Mesendoderm (in vitro differentiated cells): ENCODE measurements at places on chromosomes 1 and 21.

DNA sequence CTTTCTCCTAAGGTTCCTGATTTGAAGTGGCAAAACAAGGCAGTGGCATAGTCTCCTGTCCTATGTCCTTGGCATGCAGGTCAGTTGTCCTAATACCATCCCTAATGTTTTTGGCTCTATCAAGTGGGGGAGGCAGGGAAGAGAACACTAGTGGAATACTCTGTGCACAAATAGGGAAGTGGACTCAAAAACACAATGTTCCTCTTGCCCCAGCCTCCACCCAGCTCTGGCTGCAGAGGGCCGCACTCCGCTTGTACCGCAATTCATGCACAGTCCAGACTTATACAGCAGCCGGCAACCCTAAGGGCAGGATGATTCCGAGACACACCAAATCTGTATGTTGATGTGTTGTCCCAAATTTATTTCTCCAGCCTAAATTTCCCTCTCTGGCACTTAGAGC, 14.5 kb downstream of the PLEKHO1 start:
- peaks cover 22% of the 10 kb centered on the region for H3K4me1 ChIP-seq
- H3K4me3 ChIP-seq, result no peak overlapping the region
- DNase-seq, result no peak
- H3K27me3 ChIP-seq, result no peaks in the 10 kb centered on the region
- H3K27ac ChIP-seq, result no peak overlapping the region
- H3K36me3 ChIP-seq, result no peaks in the 10 kb centered on the region

- DNase-seq, result no peak
- H3K4me1 ChIP-seq, result no peaks in the 10 kb centered on the region
- H3K4me3 ChIP-seq, result no peak overlapping the region
- no peak overlapping the region for H3K27ac ChIP-seq
- no peaks in the 10 kb centered on the region for H3K36me3 ChIP-seq
Observed at GRCh38 chr1:172451002-172451443, 7.2 kb upstream of the PIGC start.

GRCh38 chr1:20728371-20729154, 3.9 kb downstream of the SH2D5 start:
- H3K4me3 ChIP-seq, result no peak overlapping the region
- DNase-seq, result peak; percentile 45
- no peaks in the 10 kb centered on the region for H3K36me3 ChIP-seq
- peaks cover 5% of the 10 kb centered on the region for H3K27me3 ChIP-seq
- no peak overlapping the region for H3K27ac ChIP-seq

- peak overlapping the region; percentile 75 for H3K27ac ChIP-seq
- peak; percentile 88 for DNase-seq
- peak overlapping the region; percentile 38 for H3K4me3 ChIP-seq
- H3K36me3 ChIP-seq, result no peaks in the 10 kb centered on the region
- peaks cover 2% of the 10 kb centered on the region for H3K27me3 ChIP-seq
Observed at GRCh38 chr1:181104790-181105133, 16.3 kb downstream of the IER5 start.
